Chondrocyte (in vitro differentiated cells): ENCODE measurements at places on chromosomes 12 and 14.

GRCh38 chr12:89354612-89355067, 2.3 kb upstream of the DUSP6 start:
- H3K4me3 ChIP-seq: peak overlapping the region; percentile 85
- H3K27ac ChIP-seq: peak overlapping the region; percentile 96
- no peaks in the 10 kb centered on the region for H3K36me3 ChIP-seq
- no peaks in the 10 kb centered on the region for H3K27me3 ChIP-seq

GRCh38 chr12:48881686-48882314, 16.1 kb upstream of the RND1 start:
- DNase-seq: no peak
- H3K36me3 ChIP-seq: no peaks in the 10 kb centered on the region
- H3K27ac ChIP-seq: peak overlapping the region; percentile 98
- peak overlapping the region; percentile 62 for H3K4me3 ChIP-seq
- H3K4me1 ChIP-seq: peaks cover 31% of the 10 kb centered on the region

DNA sequence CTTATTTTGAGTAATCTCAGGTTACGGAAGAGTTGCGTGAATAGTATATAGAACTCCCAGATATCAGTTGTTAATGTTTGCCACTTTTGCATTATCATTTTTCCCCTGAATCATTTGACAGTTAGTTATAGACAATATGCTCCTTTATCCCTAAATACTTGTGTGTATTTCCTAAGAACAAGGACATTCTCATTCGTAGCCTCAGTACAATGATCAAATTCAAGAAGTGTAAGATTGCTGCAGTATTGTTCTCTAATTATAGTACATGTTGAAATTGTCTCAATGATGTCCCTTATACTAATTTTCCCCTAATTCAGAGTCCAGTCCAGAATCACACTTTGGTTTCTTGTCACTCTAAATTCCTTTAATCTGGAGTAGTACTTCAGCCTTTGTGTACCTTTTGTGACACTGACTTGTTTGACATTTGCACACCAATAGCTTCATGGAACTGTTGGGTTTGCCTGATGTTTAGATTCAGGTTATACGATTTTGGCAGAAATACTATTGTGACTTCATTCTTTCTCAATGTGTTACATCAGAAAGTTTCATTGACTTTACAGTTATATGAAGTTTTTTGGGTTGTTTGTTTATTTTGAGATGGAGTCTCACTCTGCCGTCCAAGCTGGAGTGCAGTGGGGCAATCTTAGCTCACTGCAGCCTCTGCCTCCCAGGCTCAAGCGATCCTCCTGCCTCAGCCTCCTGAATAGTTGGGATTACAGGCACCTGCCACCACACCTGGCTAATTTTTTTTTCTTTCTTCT, 13.1 kb downstream of the DYNC1H1 start:
- H3K36me3 ChIP-seq: peaks cover 29% of the 10 kb centered on the region
- no peak overlapping the region for H3K4me3 ChIP-seq
- no peaks in the 10 kb centered on the region for H3K27me3 ChIP-seq
- peaks cover 59% of the 10 kb centered on the region for H3K4me1 ChIP-seq
- peak overlapping the region; percentile 46 for H3K27ac ChIP-seq
- no peak for DNase-seq

DNA sequence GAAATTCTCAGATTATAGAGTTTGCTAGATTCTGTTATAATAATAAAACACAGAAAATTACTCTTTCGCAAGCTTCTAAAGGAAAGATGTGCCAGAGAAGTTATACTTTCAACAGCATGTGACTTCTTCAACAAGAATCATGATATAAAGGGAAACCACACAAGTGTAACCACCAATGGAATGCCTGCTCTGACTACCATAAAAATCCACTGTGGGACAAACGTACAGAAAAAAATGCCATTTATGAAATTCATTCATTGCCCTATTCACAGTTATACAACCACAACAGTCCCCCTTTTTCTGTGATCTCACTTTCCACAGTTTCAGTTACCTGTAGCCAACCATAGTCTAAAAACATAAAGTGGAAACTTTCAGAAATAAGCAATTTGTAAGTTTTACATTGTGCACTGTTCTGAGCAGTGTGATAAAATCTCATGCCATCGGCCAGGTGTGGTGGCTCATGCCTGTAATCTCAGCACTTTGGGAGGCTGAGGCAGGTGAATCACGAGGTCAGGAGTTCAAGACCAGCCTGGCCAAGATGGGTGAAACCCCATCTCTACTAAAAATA, 3.2 kb downstream of the CATSPERB start:
- no peak overlapping the region for H3K4me3 ChIP-seq
- no peak overlapping the region for H3K27ac ChIP-seq
- peaks cover 3% of the 10 kb centered on the region for H3K4me1 ChIP-seq
- DNase-seq: no peak
- H3K27me3 ChIP-seq: peaks cover 21% of the 10 kb centered on the region
- H3K36me3 ChIP-seq: no peaks in the 10 kb centered on the region

DNA sequence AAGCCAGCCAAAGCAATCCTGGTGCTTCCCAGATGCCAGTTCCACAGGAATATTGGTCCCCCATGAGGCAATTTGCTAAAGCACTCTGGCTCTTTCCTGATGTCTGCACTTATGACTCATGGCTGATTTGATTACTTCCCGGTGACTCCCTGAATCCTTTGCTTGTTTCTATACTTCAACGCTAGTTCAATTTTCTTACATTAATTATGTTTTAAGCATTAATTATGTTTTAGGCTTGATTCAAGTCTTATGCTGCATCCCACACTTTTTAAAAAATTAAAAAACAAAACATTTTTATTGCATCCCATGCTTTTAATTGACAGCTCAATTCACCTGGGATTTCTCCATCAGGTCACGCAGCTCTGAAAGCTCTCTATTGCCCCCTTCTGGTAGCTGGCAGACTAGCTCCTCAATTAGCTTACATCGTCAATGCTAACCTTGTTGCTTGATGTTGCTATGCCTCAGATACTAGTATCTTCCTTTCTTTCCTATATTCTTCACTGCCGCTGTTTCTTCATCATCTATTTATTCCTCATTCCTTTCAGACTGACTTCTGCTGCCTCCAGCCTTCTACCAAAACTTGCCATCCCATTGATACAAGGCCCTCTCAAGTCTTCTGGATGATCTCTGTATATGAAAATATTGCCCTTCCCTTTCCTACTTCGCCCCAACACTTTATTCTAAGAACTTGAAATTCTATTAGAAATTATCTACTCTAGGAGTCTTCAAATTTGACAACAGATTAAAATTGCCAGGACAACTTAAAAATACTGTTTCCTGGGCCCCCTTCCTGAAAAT, 32.0 kb downstream of the TSHR start:
- H3K36me3 ChIP-seq: no peaks in the 10 kb centered on the region
- no peaks in the 10 kb centered on the region for H3K4me1 ChIP-seq
- peaks cover 7% of the 10 kb centered on the region for H3K27me3 ChIP-seq
- DNase-seq: no peak
- H3K4me3 ChIP-seq: no peak overlapping the region
- H3K27ac ChIP-seq: no peak overlapping the region

DNA sequence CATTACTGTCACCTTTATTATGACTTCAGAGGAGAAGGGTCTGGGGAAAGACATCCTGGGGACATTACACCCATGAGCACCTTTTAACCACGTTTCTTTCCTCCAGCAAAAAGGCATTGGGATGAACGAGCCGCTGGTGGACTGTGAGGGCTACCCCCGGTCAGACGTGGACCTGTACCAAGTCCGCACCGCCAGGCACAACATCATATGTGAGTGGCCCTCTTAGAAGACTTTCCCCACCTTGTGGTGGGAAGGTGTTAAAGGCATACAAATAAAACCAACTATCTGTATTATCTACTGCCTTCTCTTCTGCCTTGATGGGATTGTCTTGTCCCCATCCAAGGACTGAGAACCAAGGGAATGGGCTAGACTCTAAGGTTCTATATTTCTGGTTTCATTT, 6.0 kb downstream of the PSMD9 start:
- H3K36me3 ChIP-seq: peaks cover 17% of the 10 kb centered on the region
- H3K27ac ChIP-seq: peak overlapping the region; percentile 86
- H3K27me3 ChIP-seq: no peaks in the 10 kb centered on the region
- no peak overlapping the region for H3K4me3 ChIP-seq
- no peak for DNase-seq
